ENCODE measurements at places on chromosomes 6 and 20.

- H3K36me3 ChIP-seq = no peaks in the 10 kb centered on the region
- H3K4me3 ChIP-seq = no peak overlapping the region
- no peak overlapping the region for H3K27ac ChIP-seq
- H3K27me3 ChIP-seq = no peaks in the 10 kb centered on the region
Measured at GRCh38 chr20:61885759-61886715, 179.6 kb downstream of the TAF4 start.

DNA sequence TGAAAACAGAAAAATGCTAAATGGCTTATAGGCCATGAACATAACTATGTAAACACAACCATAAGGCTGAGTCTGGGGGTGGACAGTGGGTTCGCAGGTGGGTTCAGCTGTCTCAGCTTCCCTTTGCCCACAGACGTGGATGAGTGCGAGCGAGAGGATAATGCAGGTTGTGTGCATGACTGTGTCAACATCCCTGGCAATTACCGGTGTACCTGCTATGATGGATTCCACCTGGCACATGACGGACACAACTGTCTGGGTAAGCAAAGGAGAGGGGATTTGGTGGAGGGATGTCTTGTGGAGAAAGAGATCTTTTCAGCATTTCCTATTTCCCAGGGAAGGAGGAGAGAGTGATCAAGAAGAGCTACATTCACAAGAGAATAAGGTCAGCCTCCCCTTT is 14.7 kb downstream of the SCUBE3 start:
- peaks cover 13% of the 10 kb centered on the region for H3K36me3 ChIP-seq
- no peak overlapping the region for H3K4me3 ChIP-seq
- DNase-seq = no peak
- H3K27ac ChIP-seq = no peak overlapping the region
- H3K27me3 ChIP-seq = no peaks in the 10 kb centered on the region

DNA sequence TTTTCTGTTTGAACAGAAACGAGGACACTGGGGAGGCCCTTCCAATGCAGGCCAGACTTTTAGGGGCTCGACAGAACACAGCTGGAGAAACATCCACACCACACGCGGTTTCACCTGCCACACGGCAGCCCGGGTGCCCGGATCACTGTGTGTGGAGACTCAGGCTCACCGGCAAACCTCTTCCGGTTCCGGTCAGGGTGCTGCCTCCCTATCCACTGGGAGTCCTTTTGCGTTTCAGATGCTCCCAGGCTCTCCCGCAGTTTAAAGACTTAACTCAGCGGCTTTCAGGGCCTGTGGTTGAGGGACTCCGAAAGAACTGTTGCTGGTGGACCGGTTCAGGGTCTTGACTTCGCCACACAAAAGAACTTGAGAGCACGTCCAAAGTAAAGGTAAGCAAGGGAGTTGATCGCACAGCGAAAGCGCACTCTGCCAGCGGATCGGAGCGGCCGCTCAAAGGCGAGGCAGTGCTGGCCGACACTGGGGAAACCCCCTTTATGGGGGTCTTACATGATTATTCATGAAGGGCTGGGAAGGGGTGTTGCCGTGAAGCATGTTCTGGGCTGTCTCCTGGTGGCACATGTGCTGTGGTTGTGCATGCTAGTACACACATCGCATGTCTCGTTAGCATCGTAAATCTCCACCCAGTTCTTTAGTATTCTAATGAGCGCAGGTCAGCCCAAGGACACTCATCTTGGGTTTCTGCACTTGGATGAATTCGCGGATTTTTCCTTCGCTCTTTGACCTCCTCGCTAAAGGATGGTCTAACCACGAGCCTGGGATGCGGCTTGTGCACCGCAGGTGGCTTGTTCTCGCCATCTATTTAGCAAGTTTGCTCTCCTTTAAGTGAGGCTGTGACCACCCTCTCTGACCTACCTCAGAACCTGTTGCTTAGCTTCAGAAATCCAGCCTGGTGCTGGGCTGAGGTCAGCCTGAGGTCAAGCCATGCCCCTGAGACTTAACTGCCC is 180.3 kb downstream of the CDH26 start:
- H3K4me1 ChIP-seq = no peaks in the 10 kb centered on the region
- H3K27ac ChIP-seq = no peak overlapping the region
- H3K36me3 ChIP-seq = no peaks in the 10 kb centered on the region
- DNase-seq = no peak

DNA sequence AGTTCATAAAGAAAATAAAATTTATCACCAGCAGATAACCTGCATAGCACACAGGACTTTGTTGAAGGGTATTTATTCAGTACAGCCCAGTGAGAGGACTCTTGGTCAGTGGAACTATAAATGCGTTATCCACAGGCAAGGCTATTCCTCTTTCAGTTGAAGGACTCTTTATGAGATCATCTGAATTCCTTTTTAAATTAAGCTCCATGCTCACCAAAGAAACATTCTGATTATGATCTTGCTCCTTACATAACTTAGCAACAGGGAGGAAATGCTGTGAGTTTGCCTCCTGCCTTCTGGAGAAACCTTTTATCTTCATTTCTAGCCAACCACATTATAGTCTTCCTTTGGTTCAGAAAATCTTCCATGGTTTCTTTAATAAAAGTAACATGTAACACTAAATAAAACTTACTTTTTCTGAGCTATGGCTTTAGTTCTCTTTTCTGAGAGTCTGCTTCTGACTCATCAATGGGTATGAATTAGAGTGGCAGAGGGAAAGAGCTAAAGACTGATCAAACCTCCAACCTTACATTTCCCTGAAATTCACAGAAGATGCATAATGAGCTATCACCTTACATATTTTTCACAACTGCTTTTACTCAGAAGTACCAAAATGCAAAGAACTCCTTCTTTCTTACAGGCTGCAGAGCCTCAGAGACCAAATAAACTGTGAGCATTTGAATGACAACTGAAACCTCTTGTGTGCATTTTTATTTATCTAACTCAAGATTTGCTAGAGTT is 267.2 kb downstream of the ADGRG6 start:
- no peaks in the 10 kb centered on the region for H3K36me3 ChIP-seq
- peaks cover 3% of the 10 kb centered on the region for H3K4me1 ChIP-seq
- H3K27ac ChIP-seq = peak overlapping the region; percentile 47

DNA sequence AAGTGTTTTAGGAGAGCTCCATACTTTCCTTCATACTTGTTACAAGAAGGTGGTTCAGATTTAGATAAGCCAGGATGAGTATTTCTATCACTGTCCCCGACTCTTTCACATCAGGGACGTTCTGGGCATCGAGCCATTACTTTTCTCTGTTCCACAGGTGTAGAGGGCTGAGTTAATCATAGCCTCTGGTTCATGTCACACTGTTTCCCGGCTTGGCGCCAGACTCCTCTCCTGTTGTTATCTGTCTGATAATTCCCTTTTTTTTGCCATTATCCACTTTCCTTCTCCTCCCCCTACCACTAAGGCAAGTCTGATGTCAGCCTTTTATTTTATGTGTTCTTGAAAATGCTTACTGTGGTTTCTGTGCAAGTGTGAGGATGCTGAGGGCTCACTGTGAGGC is 593.4 kb downstream of the UTRN start:
- DNase-seq = no peak
- H3K4me1 ChIP-seq = no peaks in the 10 kb centered on the region
- H3K4me3 ChIP-seq = no peak overlapping the region
- no peaks in the 10 kb centered on the region for H3K36me3 ChIP-seq
- no peaks in the 10 kb centered on the region for H3K27me3 ChIP-seq

DNA sequence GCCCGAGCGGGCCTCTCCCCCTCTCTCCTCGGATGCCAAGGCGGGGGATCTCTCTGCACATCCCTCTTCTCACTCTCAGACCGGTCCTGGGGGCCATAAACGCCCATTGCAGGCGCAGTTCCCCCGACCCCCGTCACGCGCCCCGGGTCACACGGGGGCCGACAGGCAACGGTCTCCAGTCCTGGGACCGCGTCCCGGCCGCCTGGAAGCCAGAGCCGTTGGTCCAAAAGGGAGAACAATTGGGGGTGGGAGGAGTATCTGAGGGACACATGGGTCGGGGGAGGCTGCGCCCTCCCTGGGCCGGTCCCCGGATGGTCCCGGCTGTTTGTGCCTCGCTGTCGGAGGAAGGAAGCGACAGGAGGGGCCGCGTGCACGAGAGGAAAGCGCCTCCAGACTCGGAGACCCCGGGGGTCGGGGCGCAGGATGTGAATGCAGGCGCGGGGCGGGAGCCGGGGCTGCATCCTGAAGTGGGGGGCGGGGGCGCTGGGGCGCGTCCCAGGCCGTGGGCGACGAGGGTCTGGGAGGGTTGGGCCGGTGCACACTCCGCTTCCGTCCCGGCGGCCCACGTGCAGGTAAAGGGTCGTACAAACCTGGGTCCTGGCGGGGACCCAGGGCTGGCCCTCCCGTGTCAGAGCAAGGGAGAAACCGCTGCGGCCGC is 903 bp downstream of the SLC4A11 start:
- peak overlapping the region; percentile 78 for H3K4me3 ChIP-seq
- DNase-seq = no peak
- peaks cover 11% of the 10 kb centered on the region for H3K4me1 ChIP-seq
- no peak overlapping the region for H3K27ac ChIP-seq
- peaks cover 9% of the 10 kb centered on the region for H3K27me3 ChIP-seq

- no peaks in the 10 kb centered on the region for H3K36me3 ChIP-seq
- no peaks in the 10 kb centered on the region for H3K27me3 ChIP-seq
- peaks cover 3% of the 10 kb centered on the region for H3K4me1 ChIP-seq
- DNase-seq = no peak
Measured at GRCh38 chr6:53792016-53792415, 2.8 kb upstream of the LRRC1 start.

GRCh38 chr20:61561111-61561830 is 309.2 kb downstream of the CDH4 start:
- no peak overlapping the region for H3K4me3 ChIP-seq
- no peak overlapping the region for H3K27ac ChIP-seq

DNA sequence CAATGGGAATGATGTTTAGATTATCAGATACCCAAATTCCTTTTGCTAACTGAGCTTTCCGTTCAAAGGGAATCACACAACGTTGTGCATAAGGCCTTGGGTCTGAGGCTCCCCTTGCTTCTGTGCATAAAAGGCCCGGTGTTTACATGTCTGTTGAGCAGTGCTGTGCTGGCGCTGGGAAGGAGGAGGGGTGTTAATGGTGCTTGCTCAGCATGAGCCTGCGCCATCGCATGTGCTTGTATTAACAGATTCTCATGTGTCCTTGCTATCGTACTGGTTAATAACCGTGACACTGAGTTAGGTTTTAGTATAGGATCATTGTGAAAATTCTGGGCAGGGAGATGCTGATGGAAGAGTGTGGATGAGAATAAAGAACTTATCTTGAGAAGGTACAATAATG is 62.3 kb upstream of the TRAF3IP2 start:
- H3K4me3 ChIP-seq = no peak overlapping the region
- peaks cover 29% of the 10 kb centered on the region for H3K4me1 ChIP-seq
- H3K27me3 ChIP-seq = no peaks in the 10 kb centered on the region
- DNase-seq = no peak

- no peak for DNase-seq
- no peak overlapping the region for H3K4me3 ChIP-seq
- H3K4me1 ChIP-seq = no peaks in the 10 kb centered on the region
- no peaks in the 10 kb centered on the region for H3K27me3 ChIP-seq
- no peak overlapping the region for H3K27ac ChIP-seq
Measured at GRCh38 chr6:25038300-25038699, 102.5 kb upstream of the RIPOR2 start.

- no peak for DNase-seq
- peaks cover 22% of the 10 kb centered on the region for H3K36me3 ChIP-seq
- no peaks in the 10 kb centered on the region for H3K27me3 ChIP-seq
Measured at GRCh38 chr6:157911278-157911677, 70.4 kb upstream of the SYNJ2 start.

- DNase-seq = no peak
- H3K36me3 ChIP-seq = no peaks in the 10 kb centered on the region
- H3K4me1 ChIP-seq = no peaks in the 10 kb centered on the region
- H3K27me3 ChIP-seq = no peaks in the 10 kb centered on the region
Measured at GRCh38 chr20:24934101-24934661, 14.9 kb upstream of the CST7 start.

DNA sequence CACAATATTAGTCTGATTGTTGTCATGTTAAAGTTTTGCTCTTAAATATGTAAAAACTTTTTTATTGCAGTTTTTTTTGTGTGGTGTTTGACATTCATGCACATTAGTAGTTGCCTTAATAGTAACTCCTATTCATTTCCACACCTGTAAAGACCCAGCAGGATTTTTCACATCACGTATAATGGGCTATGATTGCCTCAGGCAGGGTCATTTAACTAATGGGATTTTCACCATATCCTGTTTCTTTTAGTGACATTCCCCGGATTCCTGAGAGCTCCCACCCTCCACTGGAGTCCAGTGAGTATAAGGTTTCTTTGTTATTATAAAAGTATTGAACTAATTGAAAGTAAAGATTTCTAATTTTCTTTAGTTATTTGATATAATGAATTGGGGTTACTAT is 359.2 kb downstream of the RIMS1 start:
- no peaks in the 10 kb centered on the region for H3K4me1 ChIP-seq
- no peak overlapping the region for H3K27ac ChIP-seq
- no peak overlapping the region for H3K4me3 ChIP-seq
- DNase-seq = no peak

DNA sequence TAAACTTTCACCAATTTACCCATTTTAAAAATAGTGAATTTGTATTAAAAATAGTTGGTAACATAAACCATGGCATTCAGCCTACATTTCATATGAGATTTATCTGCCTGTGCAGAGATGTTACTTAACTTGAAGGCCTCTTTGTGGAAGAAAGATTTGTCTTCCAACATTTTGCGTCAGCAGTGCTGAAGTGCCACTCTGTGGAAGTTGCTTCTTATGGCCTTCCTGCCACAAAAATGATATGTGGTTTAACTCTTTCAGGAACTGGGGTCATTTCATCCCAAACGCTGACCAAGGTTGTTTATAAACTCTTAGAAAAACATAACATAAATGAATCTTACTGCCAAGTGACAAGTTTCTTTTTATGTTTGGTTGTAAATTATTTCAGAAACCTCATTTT is 246.8 kb downstream of the ARID1B start:
- no peak for DNase-seq
- H3K4me1 ChIP-seq = peaks cover 16% of the 10 kb centered on the region
- no peaks in the 10 kb centered on the region for H3K36me3 ChIP-seq
- H3K4me3 ChIP-seq = no peak overlapping the region

DNA sequence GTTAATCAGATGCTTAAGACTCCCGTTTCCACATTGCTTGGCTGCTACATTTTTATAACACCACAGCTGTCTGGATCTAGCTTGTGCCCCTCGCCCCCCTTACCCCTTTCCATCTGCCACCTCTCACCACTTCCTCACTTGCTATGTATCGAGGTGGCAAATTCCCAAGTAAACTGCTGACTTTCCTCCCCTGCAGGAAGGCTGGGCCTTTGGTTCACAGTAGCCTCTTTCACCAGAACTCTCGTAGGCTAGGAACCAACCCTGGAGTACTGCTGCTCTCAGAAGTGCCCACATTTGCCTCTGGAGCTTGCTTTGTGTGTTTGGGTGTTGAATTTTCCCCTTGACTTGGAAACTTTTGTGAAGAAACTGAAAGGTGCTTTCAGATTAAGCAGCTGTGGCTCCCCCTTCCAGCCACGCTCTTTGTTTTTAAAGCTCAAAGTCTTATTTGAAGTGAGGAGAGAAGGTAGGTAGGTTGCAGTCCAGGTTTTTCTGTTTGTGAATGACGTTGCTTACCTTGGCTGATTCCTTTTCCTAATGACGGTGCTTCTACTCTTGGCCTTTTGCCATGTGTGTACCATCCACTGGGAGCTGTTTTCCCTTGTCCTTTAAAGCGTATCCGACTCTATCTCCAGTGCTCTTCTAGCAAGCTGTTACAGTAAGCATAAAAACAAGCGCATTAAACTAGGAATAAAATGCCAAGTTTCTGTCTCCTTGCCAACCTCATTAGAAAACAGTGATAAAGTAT is 90.4 kb downstream of the CARMIL1 start:
- peaks cover 13% of the 10 kb centered on the region for H3K4me1 ChIP-seq
- H3K4me3 ChIP-seq = no peak overlapping the region
- no peaks in the 10 kb centered on the region for H3K36me3 ChIP-seq
- DNase-seq = no peak
- no peaks in the 10 kb centered on the region for H3K27me3 ChIP-seq

Data from ascending aorta (tissue), 2 donors.